ENCODE measurements at places on chromosomes 1 and 21. TPM values are rescaled to one million over a fixed set of nuclear protein-coding genes. Genes with fewer than 3 reads are reported as not detected.
A peak's percentile ranks its signal among the peaks of the same experiment; 100 is the strongest.

The TCHHL1 gene
- total RNA-seq: not detected

The KCNE2 gene
- not detected for total RNA-seq

The OR10Z1 gene
- not detected for total RNA-seq

The LRRC8D gene
- total RNA-seq: 28.5 TPM

The DCST1 gene
- not detected for total RNA-seq

DNA sequence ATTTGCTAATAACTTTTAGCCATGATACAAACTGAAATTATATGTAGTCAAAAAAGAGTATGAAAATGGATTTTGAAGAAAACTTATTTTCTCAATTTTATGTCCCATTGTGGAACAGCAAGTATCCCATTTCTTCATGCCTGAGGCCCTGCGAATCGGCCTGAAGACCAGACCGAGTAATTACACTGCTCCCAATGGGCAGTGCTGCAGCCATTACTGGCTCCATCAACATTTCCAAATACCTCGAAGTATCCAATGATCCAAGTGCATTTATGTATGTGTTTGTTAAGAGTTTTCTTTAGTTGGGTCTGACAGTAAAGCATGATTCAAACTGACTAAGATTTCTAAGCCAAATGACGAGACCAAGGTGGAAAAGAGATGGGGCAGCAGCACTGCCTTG is 44.4 kb downstream of the HSF2BP start:
- DNase-seq: no peak

DNA sequence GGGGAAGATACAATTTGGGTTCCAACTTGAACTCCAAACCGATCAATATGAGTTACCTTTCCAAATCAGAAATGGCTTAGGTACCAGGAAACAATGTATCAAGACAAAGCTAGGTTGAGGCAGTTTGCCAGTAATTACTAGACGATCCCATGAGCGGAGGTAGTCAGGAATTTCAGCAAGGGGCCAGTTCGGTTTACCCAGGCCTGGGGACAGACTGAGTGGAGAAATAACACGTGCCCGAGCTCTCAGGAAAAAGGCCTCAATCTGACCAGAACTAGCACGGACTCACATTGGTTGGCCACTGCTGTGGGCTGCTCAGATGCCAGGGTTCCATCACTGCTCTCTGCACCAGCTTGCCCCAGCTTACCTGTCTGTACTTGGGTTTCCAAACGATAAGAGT is 15.3 kb downstream of the CLSTN1 start:
- DNase-seq: no peak

DNA sequence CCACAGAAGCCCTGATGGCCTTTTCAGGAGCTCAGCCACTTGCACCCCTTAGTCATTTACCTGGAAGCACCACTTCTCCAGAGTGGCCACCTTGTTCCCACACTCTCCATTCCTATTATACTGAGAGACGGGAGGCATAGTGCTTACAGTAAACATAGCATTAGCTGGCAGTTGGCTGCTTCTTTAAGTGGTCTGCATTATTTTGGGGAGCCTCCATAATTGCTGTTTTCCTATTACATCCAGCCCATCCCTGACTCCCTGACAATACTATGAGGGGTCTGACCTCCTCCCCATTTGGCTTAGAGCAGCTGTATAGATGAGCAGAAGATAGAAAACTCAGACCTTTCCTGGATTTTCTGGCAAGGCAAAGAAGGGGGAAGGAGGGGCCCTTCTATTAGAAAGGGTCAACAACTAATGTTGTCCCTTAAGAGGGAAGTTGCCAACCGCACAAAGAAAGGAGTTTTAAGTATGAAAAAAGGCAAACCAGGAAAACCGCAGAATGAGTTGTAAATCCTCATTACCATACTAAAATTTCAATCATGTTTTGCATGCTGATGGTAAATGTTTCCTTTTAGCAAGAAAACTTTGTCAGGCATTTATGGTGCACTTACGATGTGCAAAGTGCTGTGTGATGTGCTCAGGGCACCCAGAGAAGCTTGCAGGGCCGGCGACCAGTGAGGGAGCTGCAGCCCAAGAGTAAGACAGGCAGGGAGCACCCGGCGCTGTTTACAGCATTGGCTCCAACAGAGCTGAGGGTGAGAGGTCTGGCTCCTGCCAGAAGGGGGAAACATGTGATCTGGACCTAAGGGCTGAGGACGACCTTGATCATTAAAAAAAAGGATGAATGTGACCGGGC is 167.3 kb downstream of the ZZZ3 start:
- no peak for DNase-seq

GRCh38 chr1:91736715-91737615 is 149.0 kb downstream of the TGFBR3 start:
- peak; percentile 83 for DNase-seq

GRCh38 chr1:84006591-84006990 is 7.7 kb upstream of the TTLL7 start:
- no peak for DNase-seq

GRCh38 chr21:24895885-24896734 is 711.2 kb downstream of the MRPL39 start:
- peak; percentile 14 for DNase-seq

DNA sequence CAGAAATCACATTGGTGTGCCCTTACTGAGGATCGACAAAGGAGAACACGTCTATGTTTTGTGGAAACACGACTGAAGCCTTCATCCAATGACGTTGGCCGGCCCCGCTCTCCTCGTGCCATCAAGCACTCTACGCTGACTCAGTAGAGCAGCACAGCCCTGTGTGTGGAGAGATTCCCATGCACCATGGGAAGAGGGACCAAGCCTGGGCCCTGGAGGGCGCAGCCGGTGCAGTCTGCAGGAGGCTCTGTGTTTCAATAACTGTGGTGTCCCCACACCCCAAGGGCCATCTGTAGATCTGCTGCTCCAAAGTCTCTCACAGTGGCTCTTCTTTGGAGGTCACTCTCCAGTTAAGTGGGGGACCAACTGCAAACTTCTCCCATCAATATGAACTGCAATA is 97.4 kb downstream of the KCNJ15 start:
- DNase-seq: no peak
